Activated naive CD8-positive, alpha-beta T cell treated with anti-CD3 and anti-CD28 coated beads for 36 hours (primary cell): ENCODE measurements at places on chromosomes 6 and 20. TPM values are rescaled to one million over a fixed set of nuclear protein-coding genes. Genes with fewer than 3 reads are reported as not detected.

DNA sequence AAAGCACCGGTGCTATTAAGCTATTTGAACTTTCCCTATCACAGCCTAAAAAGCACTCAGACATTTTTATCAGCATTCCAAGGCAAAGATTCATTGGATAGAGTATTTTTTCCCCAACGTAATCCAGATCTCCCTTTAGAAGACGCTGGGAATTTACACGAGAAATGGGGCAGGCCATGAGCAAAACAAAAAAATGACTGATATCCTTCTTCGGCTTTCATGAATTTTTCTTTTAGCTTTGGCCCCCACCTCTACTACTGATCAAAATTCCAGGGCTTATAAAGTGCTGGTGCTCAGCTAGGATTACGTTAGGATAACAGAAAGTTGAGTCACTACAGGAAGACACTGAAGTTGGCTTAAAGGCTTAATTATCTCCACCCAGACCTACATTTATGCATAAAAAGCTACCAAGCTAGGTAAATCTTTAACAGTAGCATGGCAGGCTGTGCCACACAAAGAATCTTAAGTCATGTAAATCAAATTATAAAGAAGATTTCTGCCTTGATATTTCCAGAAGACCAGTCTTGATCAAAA, 418.5 kb upstream of the BTBD3 start:
- DNase-seq, result no peak
- H3K4me3 ChIP-seq, result no peak overlapping the region
- H3K36me3 ChIP-seq, result no peaks in the 10 kb centered on the region
- H3K27ac ChIP-seq, result no peak overlapping the region

- H3K36me3 ChIP-seq, result peaks cover 44% of the 10 kb centered on the region
- no peak overlapping the region for H3K4me3 ChIP-seq
- DNase-seq, result no peak
- peaks cover 47% of the 10 kb centered on the region for H3K4me1 ChIP-seq
- no peaks in the 10 kb centered on the region for H3K27me3 ChIP-seq
Observed at GRCh38 chr20:59025511-59025910, 6.3 kb downstream of the TUBB1 start.

DNA sequence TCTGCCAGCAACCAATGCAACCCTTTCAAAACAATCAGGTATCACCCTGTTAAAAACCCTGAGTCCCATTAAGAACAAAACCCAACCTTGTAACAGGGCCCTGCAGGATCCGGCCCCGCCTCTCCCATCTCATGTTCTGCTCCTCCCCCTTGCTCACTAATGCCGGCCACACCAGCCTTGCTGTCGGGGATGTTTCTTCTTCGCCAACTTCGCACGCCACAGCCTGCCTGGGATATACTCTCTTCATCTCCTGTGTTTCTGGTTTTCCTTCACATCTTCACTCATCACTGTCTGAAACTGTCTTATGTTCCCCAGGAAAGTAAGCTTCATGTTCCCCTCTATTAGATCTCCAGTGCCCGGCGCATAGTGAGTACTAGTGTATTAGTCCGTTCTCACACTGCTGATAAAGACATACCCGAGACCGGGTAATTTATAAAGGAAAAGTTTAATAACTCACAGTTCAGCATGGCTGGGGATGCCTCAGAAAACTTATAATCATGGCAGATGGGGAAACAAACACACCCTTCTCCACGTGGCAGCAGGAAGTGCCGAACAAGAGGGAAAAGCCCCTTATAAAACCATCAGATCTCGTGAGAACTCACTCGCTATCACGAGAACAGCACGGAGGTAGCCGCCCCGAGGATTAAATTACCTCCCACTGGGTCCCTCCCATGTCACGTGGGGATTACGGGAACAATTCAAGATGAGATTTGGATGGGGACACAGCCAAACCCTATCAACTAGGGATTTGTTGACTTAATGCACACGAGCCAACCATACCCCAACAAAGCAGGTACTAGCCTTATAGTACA, 5.1 kb downstream of the TP53RK start:
- peak overlapping the region; percentile 3 for H3K27ac ChIP-seq
- no peak for DNase-seq
- peaks cover 56% of the 10 kb centered on the region for H3K4me1 ChIP-seq
- H3K36me3 ChIP-seq, result peaks cover 21% of the 10 kb centered on the region
- no peaks in the 10 kb centered on the region for H3K27me3 ChIP-seq

- H3K36me3 ChIP-seq, result peaks cover 78% of the 10 kb centered on the region
- no peak for DNase-seq
- H3K27me3 ChIP-seq, result peaks cover 4% of the 10 kb centered on the region
- peak overlapping the region; percentile 22 for H3K4me3 ChIP-seq
Observed at GRCh38 chr6:39223555-39223954, 5.7 kb downstream of the KCNK5 start.

DNA sequence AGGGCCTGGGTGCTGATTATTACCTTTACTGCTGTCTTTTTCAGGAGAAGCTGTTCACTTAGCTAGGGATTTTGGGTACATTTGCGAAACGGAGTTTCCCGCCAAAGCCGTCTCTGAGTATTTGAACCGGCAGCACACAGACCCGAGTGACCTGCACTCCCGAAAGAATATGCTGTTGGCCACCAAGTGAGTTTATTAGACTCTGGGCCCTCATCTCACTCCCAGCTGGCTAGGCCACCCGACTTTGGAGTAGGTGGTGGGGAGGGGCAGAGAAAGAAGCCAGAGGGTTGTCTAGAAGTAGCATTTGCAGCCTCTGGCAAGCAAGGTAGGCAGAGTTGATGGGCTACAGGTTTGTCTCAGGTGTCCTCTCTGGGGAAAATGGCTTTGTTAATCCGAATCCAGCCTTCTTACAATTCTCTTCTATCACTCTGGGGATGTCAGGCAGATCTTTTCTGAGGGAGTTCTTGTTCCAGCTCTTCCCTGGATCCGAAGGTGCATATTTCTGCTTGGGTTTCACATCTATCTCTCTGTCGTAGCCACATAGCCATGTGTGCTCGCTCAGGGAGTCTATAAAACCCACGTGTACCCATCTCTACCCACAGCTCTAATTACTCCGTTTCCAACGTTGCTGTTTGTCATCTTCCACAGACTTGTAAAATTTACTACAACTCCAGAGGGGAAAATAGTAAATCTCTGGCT, 21.6 kb downstream of the TFAP2B start:
- peaks cover 2% of the 10 kb centered on the region for H3K4me1 ChIP-seq
- H3K36me3 ChIP-seq, result no peaks in the 10 kb centered on the region
- H3K4me3 ChIP-seq, result no peak overlapping the region
- H3K27ac ChIP-seq, result no peak overlapping the region
- peaks cover 96% of the 10 kb centered on the region for H3K27me3 ChIP-seq

DNA sequence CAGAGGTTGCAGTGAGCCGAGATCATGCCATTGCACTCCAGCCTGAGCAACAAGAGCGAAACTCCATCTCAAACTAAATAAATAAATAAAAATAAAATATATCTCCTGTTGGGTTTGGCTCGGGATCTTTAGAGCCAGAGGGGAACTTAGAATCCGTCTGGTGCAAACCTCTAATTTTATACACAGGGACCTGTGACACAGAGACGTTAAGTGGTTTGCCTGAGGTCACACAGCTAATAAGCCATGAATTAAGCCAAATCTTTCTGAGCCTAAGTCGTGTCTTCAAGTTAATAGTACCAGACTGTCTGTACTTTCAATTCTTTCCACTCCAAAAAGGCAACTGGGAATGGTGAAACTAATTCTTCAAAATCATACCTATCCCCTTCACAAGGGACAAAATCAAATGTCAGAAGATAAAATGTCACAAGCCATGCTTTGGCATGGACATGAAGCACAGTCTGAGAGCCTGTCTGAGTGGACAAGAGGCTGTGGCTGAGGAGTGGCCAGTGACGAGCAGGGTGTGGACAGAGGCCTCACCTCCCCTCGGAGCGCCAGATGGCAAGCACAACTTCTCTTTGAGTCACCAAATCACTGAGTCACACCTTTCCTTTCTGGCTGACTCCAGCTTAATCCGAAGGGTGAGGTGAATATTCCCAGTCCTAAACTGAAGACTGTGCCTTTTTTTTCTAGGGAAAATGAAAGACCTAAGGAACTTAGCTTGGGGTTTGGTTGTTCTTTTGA, 177.4 kb downstream of the TFAP2A start:
- no peaks in the 10 kb centered on the region for H3K27me3 ChIP-seq
- no peak overlapping the region for H3K4me3 ChIP-seq
- no peaks in the 10 kb centered on the region for H3K36me3 ChIP-seq
- no peaks in the 10 kb centered on the region for H3K4me1 ChIP-seq
- H3K27ac ChIP-seq, result no peak overlapping the region

NINL gene
- 2.0 TPM for total RNA-seq

KHDC1L gene
- not detected for total RNA-seq

CTSA gene
- total RNA-seq, result 45.7 TPM

TMC2 gene
- total RNA-seq, result not detected

MTFR2 gene
- 28.4 TPM for total RNA-seq

NELFE gene
- 75.5 TPM for total RNA-seq

OPRM1 gene
- total RNA-seq, result not detected
